ENCODE measurements at places on chromosomes 11 and 22.

- DNase-seq, result no peak
Observed at GRCh38 chr11:64776875-64777274, 1.5 kb downstream of the SF1 start.

DNA sequence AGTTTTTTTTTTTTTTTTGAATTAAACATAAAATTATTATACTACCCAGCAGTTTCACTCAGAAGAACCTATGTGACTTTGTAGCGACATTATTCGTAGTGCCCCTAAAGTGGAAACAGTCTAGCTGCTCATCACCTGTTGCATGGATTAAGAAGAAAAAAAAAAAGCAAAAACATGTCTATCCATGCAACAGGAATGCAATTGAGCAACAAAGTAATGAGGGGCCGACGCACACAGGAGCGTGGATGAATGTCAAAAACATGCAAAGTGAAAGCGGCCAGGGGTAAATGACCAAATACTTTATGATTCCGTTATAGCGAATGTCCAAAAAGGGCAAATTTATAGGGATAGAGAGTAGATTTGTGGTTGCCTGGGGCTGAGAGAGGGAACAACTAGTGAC is 16.3 kb downstream of the MYO18B start:
- no peak for DNase-seq

GRCh38 chr11:111370902-111371578 is 8.0 kb downstream of the POU2AF1 start:
- no peak for DNase-seq

- no peak for DNase-seq
Observed at GRCh38 chr11:82732348-82732733, 1.3 kb downstream of the FAM181B start.

DNA sequence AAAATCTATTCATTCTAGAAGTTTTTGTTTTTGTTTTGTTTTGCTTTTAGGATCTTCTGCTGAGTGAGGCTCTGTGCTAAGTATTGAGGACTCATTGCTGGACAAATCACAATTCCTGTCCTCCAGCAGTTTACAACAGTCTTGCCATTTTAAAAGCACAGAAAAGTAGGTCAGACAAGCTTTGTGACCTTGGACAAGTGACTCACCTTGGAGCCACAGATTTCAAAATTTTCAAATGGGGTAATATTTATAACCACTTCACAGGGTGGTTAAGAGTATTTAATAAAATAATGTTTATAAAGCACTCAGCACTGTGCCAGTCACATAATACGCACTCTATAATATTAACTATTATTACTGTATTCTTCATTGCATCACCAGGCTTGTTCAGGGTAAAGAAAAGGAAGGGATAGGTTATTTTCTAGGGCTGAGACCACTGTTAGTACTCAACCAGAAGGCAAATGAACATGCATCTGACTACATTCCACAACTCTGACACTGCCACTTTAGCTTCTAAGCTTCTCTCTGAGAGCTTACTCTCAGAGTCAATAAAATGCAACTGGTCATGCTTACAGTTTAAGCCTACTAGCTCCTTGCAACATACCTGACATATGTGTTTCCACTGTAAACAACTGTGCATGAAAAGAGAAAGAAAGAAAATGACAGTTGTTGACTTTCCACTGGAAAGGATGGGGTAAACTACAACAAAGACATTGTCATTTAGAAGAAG is 63.2 kb upstream of the FIBIN start:
- peak; percentile 91 for DNase-seq

- no peak for DNase-seq
Observed at GRCh38 chr22:49713003-49713402, 114.7 kb downstream of the BRD1 start.

DNA sequence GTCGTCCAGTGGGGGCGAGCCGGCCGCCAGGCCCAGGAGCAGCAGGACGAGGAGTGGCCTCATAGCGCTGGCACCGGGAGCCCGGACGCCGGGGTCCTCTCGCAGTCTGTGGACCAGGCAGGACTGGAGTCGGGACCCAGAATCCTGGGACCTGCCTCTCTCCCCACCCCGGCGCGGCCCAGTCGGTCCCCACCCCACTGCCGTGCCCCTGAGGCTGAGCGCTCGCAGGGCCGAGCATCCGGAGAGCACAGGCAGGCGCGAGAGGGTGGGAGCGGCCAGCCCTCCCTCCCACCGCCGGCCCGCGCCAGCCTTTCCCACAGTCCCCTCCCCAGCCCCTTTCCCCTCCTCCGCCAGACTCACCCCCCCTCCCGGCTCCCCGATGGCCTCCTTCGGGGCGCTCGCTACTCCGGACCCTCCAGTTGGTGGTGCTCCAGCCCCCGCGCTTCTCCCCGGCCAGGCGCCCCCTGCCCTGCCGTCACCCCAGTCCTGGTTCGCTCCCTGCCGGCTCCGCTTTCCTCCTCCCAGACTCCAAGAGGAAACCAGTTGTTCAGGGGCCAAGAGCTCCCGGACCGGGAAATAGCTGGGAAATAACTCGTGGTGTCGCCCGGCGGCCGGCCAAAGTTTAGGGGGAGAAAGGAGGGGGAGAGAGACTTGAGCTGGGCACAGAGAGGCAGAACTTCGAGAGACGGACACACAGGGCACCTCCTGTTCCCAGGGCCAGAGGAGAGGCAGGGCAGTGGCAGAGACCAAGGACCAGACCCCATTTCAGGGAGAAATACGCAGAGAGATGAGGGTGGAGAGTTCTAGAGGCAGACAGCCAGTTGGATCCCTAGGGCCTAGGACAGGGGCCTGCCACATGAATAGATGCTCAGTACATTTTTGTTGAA is at the start of gene C1QTNF5:
C1QTNF5 (minus strand) TSS at position 549 of the 887 bp plus-strand sequence; CDS start at position 63, 486 bp downstream.
- peak; percentile 27 for DNase-seq

GRCh38 chr11:44952500-44953260 is 2.0 kb upstream of the TP53I11 start:
- no peak for DNase-seq

- no peak for DNase-seq
Observed at GRCh38 chr11:62981743-62982142, 3.0 kb downstream of the SLC22A6 start.

DNA sequence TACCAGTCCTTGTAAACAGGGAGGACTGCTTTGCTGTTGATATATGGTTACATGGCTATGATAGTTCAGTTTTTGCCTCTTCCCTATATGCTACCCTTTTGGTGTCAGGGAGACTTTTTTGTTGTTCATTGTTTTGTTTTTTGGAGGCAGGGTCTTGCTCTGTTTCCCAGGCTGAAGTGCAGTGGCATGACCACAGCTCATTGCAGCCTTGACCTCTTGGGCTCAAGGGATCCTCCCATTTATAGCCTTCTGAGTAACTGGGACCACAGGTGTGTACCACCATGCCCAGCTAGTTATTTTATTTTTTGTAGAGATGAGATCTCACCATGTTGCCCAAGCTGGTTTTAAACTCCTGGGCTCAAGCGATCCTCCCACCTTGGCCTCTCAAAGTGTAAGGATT is 38.6 kb upstream of the SPTBN2 start:
- no peak for DNase-seq

DNA sequence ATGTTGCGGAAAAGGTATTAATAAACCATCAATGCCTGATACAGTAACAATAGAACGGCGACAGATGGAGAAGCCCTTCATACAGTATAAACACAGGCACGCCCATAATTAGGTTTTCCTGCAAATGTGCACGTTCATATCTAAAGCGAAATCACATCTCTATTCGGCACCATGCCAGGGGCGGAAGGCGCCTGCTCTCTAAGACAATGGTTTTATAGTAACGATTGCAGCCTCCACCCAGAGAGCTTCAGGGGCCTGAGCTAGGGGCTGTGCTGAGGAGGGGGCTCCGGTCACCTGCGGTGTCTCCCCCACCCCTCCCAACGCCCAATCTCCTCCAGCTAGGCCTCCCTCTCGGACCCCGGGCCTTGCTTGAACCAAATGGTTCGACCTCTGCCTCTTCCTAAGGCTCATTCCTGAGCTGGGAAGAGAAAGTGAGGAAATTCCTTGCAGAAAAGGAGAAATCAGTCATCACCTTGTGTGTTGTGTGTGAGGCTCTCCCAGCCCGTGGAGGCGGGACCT is 9.6 kb downstream of the KRTAP5-5 start:
- no peak for DNase-seq

DNA sequence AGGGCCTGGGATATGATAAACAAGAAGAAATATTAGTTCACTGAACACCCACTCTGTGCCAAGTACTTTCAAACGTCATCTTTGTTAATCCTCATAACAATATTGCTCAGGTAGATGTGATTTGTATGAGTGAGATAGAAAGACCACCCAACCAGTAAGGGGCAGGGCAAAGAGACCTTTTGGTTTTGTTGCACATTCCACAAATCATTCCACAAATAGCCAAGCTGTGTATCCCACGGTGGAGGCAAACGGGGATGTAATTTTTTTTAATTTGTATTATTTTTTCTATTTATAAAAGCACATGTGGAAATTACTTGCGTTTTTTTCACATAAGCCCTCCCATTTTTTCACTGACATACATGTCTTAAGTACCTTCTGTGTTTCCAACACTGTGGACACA is 29.0 kb downstream of the LAYN start:
- DNase-seq, result no peak

DNA sequence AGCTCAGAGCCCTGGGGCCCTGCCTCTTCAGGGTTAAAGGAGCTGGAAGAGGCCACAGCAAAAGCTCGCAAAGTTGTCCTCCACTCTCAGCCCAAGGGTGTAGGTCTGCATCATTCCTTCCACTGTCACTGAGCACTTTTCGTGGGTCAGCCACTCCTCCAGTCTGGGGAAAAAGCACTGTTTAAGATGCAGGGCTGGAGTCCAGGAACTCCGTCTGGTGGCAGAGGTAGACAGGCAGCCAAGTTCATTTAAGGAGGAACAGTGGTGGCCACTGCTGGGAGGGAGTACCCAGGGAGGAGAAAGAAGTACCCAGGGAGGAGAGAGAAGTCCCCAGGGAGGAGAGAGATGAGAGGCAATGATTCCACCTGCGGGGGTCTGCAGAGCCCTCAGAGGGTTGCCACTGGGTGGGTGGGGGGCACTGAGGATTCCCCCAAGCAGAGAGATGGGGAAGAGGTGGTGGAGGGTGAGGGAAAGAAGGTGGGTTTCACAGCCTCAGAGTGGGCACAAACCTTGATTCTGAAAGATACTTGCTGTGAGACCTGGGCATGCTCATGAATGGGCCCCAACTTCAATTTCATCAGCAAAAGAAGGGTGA is 70.0 kb upstream of the B3GAT1 start:
- DNase-seq, result no peak

DNA sequence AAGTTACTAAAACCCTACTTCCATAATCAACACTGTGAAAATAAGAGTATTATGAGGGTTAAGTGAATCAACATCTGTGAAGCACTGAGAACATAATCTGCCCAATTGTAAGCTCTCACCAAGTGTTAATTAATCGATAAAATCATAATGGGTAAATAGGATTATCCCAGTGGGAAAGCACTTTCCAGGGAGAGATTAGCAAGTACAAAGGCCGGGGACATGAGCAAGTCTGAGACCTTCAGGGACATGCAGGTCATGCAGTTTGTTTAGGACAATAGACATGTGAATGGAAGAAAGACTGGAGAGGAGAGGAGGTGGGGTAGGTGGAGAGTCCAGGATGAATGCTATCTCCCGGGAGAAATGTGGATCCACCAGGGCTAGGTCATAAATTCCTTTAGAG is 57.8 kb upstream of the FIBIN start:
- DNase-seq, result no peak

Measured in choroid plexus epithelial cell (primary cell).